ENCODE measurements at places on chromosomes 4 and X.

- DNase-seq, result no peak
Observed at GRCh38 chrX:69218407-69218997, 53.2 kb upstream of the PJA1 start.

- DNase-seq, result no peak
Observed at GRCh38 chr4:155921597-155921996, 18.1 kb downstream of the TDO2 start.

DNA sequence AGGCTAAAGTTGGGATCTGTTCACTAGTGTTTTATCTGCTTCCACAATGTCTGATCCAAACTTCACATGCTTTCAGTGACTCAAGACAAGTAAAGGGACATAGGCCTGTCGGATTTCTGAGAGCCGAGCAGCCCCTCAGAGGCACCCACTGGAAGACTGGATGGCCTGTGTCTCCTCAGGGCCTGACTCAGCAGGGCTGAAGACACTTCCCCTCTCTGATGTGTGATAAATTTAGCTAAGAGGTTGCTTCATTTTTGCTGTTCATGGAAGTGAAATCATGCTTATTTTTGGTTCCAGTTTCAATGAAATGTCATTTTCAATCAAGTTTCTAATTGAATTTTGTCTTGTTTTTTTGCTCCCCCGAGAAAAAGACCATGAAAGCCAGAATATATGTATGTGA, 93.7 kb downstream of the MXRA5 start:
- DNase-seq, result no peak

GRCh38 chr4:143017210-143017609, 167.5 kb upstream of the USP38 start:
- no peak for DNase-seq

- no peak for DNase-seq
Observed at GRCh38 chrX:19893727-19894126, 6.3 kb upstream of the SH3KBP1 start.

GRCh38 chr4:5526080-5526846, 182.1 kb downstream of the EVC2 start:
- no peak for DNase-seq

GRCh38 chr4:128349921-128350320, 62.3 kb upstream of the PGRMC2 start:
- no peak for DNase-seq

DNA sequence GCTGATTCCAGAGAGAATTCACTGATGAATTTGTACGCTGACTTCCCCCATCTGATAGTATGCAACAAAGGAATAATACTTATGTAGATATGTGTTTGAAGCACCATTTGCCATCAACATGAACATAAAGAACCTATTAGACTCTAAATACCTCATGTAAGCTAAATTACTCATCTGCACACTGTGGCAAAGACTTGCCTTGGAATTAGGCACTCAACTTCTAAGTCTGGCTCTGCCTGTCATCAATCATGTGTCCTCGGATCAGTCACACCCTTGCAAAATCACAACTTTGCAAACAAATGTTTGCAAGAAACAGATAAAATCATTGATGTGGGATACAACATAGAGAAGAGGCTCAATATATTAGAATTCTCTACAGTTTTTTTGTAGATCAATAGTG, 169.9 kb upstream of the LDB2 start:
- no peak for DNase-seq

- DNase-seq, result no peak
Observed at GRCh38 chrX:3697701-3698279, 15.7 kb downstream of the PRKX start.

Measured in stimulated activated naive CD4-positive, alpha-beta T cell treated with Interleukin-2 at 50 U/mL for 16 hours (primary cell).